ENCODE measurements at places on chromosomes 13 and 19.

DNA sequence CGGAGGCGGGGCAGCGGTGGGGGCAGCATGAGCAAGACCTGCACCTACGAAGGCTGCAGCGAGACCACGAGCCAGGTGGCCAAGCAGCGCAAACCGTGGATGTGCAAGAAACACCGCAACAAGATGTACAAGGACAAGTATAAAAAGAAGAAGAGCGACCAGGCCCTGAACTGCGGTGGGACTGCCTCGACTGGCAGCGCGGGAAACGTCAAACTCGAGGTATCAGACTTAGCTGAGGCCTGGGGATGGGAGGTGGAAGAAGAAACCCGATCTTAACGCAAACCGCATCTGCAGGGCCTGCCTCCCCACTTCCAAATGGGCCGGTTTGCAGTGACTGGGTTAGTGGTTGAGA is 693 bp downstream of the RFXAP start:
- no peak for DNase-seq

DNA sequence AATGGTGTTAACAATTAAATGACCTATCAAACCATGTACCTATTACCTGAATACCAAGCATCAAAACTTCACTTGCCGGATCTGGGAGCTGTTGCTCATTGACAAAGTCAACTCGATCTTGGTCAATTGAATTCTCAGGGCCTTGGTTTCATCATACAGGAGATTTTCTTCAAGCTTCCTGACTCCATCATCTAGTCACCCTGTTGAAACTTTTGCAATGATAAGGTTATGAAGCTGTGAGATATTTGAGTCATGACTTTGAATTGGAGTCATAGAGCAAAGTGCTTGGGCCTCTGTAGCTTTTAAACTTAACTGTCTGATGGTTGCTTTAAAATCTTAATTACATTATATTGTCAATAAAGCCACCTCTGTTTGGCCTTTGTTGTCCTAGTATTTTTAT is 260.9 kb downstream of the COG6 start:
- DNase-seq, result no peak

GRCh38 chr13:35512271-35512920 is 35.9 kb upstream of the MAB21L1 start:
- no peak for DNase-seq

- no peak for DNase-seq
Measured at GRCh38 chr19:16084067-16084685, 7.9 kb downstream of the TPM4 start.

DNA sequence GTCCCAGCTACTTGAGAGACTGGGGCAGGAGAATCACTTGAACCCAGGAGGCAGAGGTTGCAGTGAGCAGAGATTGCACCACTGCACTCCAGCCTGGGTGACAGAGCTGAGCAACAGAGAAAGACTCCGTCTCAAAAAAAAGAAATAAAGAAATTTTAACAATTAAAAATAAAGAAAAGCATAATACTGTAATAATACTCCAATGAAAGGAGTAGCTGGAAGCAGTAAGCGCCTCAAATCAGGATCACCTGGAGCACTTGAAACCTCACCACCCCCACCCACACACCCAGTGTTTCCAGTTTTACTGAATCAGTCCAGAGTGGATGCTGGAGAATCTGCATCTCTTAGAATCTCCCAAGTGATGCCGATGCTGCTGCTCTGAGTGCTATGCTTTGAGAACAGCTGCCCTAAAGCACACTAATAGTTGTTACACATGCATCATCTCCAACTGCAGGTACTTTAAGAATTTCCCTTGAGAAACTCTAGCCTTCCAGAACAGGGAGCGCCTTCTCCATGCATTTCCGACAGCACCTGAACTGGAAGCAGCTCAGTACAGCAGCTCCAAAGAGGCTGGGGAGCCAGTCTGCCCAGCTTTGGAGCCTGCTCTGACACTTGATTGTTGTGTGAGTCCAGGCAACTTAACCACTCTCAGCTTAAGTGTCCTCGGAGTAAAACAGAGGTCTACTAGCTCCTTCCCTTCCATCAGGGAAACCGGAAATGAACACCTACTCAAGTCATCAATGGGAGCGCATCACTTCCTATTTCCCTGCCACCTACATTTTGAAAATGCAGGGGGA is 2.9 kb downstream of the ABCC4 start:
- DNase-seq, result no peak

- DNase-seq, result no peak
Measured at GRCh38 chr19:21094347-21095025, 12.5 kb downstream of the ZNF714 start.

- DNase-seq, result no peak
Measured at GRCh38 chr13:28531077-28531844, 36.3 kb upstream of the FLT1 start.

- no peak for DNase-seq
Measured at GRCh38 chr19:51161266-51161665, 19.2 kb downstream of the SIGLEC7 start.

DNA sequence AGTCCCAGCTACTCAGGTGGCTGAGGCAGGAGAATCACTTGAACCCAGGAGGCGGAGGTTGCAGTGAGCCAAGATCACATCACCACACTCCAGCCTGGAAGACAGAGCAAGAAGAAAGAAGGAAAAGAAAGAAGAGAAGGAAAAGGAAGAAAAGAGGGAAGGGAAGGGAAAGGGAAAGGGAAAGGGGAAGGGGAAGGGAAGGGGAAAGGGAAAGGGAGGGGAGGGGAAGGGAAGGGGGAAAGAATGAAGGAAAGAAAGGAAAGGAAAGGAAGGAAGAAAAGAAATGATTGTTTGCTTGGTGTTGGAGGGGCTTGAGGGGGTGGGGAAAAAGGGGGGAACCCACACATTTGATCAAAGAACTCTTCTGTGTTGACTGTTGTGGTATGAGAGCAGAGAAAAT is 10.0 kb downstream of the PMIS2 start:
- no peak for DNase-seq

- no peak for DNase-seq
Measured at GRCh38 chr13:95403349-95404140, 102.3 kb upstream of the ABCC4 start.

DNA sequence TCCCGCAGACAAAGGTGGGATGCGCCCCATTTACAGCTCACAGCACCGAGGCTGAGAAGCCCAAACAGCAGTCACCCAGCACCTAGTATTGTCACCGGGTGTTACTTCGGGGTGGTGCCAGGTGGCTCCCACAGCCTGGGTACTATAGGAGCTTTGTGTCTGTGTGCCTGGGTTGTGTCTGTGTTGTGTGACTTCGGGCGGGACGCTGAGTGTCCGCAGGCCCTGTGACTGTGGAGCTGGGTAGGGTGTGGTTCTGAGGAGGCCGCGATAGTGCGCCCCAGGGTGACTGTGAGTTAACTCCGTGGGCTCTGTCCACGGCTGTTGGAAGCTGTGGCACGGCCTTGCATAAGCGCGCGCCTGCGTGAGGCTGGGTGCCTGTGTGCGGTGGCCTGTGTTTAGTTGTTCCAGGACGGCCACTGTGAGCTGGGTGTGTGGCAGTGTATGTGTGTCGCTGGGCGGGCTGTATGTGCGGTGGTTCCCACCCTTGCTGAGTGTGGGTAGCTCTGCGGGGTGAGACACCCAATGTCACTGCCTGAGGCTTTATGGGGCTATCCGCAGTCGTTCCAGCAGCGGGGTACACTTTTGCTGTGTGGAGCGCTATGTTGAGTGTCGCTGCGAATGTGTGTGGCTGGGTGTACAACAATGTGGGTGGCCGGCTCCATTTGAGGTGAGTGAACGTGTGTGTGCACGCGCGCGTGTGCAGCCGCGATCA is 559 bp upstream of the SSBP4 start:
- no peak for DNase-seq

GRCh38 chr19:46554161-46554560 is 47.0 kb upstream of the CALM3 start:
- no peak for DNase-seq

GRCh38 chr19:56474308-56474707 is 2.8 kb downstream of the ZNF667 start:
- DNase-seq, result no peak

GRCh38 chr19:13505761-13506470 is 363 bp downstream of the CACNA1A start:
- no peak for DNase-seq

DNA sequence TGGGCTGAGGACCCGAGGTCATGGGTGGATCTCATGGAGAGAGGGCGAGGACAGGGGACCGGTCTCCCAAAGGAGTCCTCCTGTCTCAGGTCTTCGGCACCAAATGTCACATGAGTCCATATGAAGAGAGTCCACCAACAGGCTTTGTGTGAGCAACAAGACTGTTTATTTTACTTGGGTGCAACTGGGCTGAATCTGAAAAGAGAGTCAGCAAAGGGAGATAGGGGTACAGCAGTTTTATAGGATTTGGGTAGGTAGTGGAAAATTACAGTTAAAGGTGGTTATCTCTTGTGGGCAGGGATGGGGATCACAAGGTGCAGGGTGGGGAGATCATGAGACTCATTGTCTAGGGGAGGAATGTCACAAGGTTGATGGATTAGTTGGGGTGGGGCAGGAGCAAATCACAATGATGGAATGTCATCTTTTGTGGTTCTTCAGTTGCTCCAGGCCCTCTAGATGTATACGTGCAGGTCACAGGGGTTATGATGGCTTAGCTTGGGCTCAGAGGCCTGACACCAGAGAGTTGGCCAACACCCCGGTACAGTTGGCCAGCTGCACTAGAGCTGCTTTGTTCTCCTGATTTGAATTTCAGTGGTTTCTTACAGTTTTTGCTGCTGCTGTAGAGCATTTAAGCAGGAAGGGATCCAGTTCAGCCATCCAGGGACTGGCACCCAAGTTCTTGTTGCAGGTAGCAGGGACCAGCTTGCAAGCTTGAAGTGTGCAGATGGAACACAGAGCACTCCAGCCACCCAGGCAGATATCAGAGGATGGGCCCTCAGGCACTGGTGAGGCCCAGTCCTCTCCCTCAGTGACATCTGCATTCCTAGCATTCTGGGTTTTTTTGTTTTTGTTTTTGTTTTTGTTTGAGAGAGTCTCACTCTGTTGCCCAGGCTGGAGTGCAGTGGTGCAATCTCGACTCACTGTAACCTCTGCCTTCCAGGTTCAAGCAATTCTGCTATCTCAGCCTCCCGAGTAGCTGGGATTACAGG is 26.4 kb upstream of the IGFL1 start:
- no peak for DNase-seq

DNA sequence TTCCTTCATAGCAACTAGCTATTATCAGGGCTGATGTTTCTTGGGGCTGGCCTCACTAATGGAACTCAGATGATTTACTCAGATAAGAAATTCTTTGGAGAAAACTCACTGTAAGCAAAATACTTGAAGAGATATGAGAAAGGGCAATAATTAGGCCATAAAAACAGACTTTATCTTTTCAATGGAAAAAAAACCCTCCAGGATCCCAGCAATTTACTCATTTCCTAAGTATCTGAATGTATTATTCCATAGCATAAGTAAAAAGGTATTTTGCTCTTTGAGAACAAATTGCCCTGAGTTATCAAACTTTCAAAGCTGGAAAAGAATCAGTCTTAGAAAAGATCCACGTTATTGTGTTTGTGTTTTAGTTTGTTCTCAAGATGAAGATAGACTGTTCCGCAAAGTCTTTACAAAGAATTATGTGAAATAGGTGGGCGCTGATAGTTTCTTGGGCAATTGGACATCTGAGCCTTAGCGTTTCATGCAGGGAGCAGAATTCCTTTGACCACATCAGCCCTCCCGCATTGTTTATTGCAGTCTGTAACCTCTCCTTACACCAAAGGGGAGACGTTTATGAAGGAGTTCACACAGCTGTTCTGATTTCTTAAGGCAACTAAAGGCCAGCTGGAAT is 29.1 kb upstream of the CSNK1A1L start:
- DNase-seq, result no peak

DNA sequence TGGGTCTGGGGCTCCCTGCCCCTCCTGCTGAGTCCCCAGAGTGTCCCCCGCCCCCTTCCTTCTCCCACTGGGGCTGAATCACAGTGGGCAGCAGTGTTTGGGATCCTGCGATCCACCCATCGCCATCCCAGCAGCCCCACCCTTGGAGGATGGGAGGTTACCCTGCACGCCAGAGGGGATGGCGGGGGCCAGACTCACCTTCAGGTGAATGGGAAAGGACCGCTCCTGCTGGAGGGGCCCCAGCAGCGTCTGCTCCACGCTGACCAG is 569 bp downstream of the DLEU7 start:
- no peak for DNase-seq

DNA sequence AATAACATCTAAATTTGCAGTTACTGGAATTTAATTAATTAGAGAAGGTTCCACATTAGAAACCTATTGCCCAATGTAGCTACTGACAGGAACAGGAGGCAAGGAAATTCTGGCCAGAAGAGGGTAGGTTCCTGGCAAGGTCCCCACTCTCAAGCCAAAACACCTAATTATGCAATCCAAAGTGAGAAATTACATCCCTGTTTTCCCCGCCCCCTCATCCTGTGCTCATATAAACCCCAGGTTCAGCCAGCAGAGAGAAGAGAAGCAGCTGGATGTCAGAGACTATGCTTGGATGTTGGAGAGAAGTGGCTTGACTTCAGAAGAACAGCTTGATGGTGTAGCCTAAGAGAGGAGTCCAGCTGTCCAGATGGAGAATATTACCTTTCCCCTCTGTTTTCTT is 951.3 kb upstream of the PRR20A start:
- DNase-seq, result no peak

DNA sequence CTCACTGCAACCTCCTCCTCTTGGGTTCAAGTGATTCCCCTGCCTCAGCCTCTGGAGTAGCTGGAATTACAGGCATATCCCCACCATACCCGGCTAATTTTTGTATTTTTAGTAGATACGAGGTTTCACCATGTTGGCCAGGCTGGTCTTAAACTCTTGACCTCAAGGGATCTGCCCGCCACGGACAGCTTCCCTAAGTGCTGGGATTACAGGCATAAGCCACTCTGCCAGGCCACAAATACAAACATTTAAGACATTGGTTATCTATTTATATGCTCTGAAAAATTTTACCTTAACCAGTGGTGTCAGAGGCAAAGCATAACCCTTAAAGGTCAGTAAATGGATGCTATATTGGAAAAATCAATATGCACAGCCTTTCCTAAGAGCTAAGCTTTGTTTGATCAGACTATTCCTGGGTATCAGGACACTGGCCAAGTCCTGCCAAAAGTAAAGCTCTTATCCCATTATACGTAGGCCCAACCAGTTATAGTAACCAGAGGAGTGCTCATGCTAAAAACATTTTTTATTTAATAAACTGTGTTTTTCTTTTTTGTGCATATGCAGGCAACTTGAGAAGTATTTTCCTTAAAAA is 56.4 kb upstream of the STARD13 start:
- no peak for DNase-seq

- no peak for DNase-seq
Measured at GRCh38 chr13:112058941-112059340, 8.0 kb upstream of the SOX1 start.

Data from NCI-H2029 treated with DMSO at 0.1 percent for 48 hours (cell line).